ENCODE measurements at places on chromosomes 4 and X. TPM values are rescaled to one million over a fixed set of nuclear protein-coding genes. Genes with fewer than 3 reads are reported as not detected.

Gene TEX11
- not detected for total RNA-seq

Gene CRMP1
- total RNA-seq, result 0.30 TPM

Gene AMER1
- 7.1 TPM for total RNA-seq

Gene PRRG3
- 17.0 TPM for total RNA-seq

Gene FGF13
- total RNA-seq, result 5.9 TPM

Gene PDGFC
- 8.4 TPM for total RNA-seq

Gene PPP4R3C
- not detected for total RNA-seq

Gene ALPK1
- 38.1 TPM for total RNA-seq

Gene SYTL5
- 0.30 TPM for total RNA-seq

Gene ZCCHC4
- 20.1 TPM for total RNA-seq

Gene POLA1
- total RNA-seq, result 8.6 TPM

Gene MAPK10
- 31.0 TPM for total RNA-seq

Gene FGD1
- total RNA-seq, result 4.3 TPM

Gene F8A3
- 20.1 TPM for total RNA-seq

Gene PRSS12
- 0.90 TPM for total RNA-seq

Gene HSFX3
- total RNA-seq, result not detected

Gene FGB
- not detected for total RNA-seq

Gene PPP2R2C
- under 0.01 TPM for total RNA-seq

Gene ADH7
- not detected for total RNA-seq

Gene INTS6L
- total RNA-seq, result 12.1 TPM

All from tibial nerve (tissue), 4 donors.